ENCODE measurements at places on chromosomes 4 and X.

DNA sequence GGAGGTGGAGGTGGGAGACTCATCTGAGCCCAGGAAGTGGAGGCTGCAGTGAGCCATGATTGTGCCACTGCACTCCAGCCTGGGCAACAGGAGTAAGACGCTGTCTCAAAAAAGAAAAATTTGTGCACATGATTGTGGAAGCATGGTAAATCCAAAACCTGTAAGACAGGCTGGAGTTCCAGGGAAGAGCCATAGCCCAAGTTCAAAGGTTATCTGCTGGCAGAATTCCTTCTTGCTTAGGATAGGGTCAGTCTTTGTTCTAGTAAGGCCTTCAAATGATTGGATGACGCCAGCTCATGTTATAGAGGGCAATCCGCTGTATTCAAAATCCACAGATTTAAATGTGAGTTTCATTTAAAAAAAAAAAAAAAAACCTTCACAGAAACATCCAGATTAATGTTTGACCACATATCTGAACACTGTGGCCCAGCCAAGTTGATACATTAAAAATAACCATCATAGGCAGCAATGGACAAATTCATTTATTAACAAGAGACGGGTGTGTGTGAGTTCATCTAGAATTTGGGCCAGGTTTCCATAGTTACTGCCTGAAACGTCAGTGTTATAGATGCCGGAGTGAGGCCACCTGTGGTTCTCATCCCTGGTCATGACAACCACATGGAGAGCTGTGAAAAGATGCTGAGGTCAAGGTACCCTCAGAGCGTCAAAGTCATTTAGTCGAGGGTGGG, 35.2 kb upstream of the SLC2A9 start:
- peaks cover 2% of the 10 kb centered on the region for H3K4me1 ChIP-seq
- no peak overlapping the region for H3K4me3 ChIP-seq
- H3K27ac ChIP-seq: no peak overlapping the region
- H3K27me3 ChIP-seq: no peaks in the 10 kb centered on the region

DNA sequence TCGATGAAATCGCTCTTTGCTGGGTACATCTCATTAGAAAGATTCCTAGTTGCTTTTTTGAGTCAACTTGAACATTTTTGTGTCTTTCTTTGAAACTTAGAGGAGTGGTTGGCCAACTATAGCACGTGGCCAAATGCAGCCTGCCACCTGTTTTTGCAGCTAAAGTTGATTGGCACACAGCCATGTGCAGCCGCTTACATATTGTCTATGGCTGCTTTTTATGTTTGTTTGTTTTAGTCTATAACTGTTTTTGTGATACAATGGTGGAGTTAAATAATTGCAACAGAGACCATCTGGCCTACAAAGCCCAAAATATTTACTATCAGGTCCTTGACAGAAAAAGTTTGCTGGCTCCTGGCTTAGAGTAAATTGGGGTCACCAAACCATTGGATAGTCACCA, 86.3 kb downstream of the CLCN4 start:
- no peaks in the 10 kb centered on the region for H3K4me1 ChIP-seq
- no peak overlapping the region for H3K4me3 ChIP-seq
- H3K27ac ChIP-seq: no peak overlapping the region
- no peak for DNase-seq

DNA sequence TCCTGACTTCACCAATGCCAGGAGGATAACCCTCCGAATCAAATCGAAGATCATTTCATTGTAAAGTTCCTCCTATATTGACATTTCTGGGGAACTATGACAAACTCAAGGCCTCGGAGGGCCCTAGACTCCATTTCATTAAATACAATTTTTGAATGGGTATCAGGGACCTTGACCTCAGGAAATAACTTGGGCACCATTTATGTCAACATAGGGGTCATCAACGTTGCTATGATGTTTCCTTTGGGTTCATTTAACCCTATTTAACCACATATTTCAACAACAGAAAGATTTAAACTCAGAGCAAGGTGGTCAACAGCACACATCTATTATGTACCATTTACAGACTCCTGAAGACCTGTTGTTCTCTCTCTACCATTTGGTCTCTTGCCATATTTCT, 395.1 kb downstream of the TRIML1 start:
- no peak overlapping the region for H3K4me3 ChIP-seq
- no peaks in the 10 kb centered on the region for H3K4me1 ChIP-seq
- H3K27ac ChIP-seq: no peak overlapping the region
- DNase-seq: no peak

DNA sequence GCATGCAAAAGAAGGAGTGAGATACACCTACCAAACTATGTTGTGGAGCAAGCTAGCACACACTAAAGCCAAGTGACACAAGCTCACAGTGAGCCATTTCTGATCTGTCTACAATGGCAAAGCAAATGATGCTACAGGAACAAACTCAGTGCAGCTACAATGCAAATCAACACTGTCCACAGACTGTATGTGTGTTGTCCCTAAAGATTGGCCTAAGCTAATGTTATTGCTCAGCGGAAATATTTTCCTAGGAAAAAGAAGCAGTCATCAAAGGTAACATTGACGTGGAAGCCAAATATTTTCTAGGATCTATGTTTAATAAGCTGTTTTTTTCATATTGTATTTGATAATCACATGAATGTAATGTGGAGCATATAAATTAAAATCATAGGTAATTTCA, 34.7 kb upstream of the HPGDS start:
- no peaks in the 10 kb centered on the region for H3K36me3 ChIP-seq
- H3K4me3 ChIP-seq: no peak overlapping the region
- no peak for DNase-seq

- H3K4me3 ChIP-seq: no peak overlapping the region
- H3K36me3 ChIP-seq: peaks cover 4% of the 10 kb centered on the region
- no peak for DNase-seq
- no peaks in the 10 kb centered on the region for H3K4me1 ChIP-seq
- H3K27me3 ChIP-seq: no peaks in the 10 kb centered on the region
These were observed 107.1 kb downstream of the FAM193A start for GRCh38 chr4:2643555-2643954.

- H3K4me3 ChIP-seq: no peak overlapping the region
- DNase-seq: no peak
- no peaks in the 10 kb centered on the region for H3K36me3 ChIP-seq
- no peak overlapping the region for H3K27ac ChIP-seq
These were observed 5.3 kb upstream of the OTC start for GRCh38 chrX:38347136-38347535.

All from T-helper 17 cell (primary cell).